Activated naive CD4-positive, alpha-beta T cell (primary cell): ENCODE measurements at places on chromosomes 5 and 9.

- no peak for DNase-seq
Observed at GRCh38 chr5:135930029-135930948, 24.5 kb downstream of the LECT2 start.

DNA sequence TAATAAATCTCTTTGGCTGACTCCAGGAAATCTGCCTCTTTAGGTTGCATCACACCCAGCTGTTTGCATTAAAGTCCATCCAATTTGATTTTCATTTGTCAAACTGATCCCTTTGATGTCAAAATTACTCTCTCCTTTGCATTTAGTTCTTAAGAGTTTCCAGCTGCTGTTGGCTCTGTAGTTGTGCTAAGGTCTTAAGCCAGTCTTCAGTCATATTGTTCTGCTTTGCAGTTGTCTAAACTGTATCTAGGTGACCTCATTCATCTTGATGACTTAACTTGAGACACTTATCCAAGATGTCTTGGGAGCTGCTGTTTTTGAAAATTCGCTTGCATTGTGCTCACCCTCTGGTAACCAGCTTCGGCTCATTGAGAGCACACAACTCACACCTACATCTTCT is 386.9 kb upstream of the TLE4 start:
- DNase-seq = no peak

DNA sequence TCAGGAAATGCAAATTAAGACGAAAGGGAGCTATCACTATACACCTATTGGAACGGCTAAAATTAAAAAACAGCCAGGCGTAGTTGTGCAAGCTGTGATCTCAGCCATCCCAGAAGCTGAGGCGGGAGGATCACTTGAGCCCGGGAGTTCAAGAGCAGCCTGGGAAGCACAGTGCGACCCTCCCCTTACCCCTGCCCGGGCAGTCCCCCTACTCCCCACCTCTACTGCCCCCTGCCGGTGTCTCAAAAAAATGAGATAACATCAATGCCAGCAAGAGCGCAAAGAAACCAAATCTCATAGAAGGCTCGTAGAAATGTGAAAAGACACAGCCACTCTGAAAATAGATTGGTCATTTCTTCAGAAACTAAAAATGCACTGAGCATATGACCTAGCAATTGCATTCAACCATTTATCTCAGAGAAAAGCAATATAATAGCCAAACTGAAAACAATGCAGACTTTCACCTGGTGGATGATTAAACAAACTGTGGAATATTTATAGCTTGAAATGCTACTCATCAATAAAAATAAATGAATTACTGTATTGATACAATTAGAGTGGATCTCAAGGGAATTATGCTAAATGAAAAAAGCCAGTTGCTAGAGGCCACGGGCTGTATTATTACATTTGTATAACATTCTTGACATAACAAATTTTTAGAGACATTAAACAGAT is 20.6 kb downstream of the OR2V2 start:
- DNase-seq = no peak

- no peak for DNase-seq
Observed at GRCh38 chr5:58149746-58150145, 310.1 kb downstream of the PLK2 start.

- no peak for DNase-seq
Observed at GRCh38 chr9:116237456-116237855, 83.9 kb downstream of the PAPPA start.

DNA sequence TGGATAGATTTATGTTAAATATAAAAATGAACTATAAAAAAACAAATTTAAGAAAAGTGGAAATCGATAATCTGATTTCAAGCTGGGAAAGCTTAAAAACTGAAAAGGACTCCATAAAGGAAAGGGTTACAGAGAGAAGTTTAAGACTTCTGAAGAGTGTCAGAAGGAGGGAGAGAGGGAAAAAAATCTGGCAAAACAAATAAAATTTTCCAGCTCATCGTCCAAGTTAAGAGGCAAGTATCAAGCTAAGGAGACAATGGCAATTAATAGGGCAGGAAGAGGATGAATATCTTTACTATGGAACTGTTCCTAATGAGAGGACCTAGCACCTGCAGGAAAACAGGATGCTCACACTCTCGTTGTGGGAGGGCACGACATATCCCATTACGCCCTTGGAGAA is 20.5 kb upstream of the HEXB start:
- DNase-seq = no peak

- DNase-seq = no peak
Observed at GRCh38 chr5:31759925-31760324, 121.0 kb downstream of the PDZD2 start.

DNA sequence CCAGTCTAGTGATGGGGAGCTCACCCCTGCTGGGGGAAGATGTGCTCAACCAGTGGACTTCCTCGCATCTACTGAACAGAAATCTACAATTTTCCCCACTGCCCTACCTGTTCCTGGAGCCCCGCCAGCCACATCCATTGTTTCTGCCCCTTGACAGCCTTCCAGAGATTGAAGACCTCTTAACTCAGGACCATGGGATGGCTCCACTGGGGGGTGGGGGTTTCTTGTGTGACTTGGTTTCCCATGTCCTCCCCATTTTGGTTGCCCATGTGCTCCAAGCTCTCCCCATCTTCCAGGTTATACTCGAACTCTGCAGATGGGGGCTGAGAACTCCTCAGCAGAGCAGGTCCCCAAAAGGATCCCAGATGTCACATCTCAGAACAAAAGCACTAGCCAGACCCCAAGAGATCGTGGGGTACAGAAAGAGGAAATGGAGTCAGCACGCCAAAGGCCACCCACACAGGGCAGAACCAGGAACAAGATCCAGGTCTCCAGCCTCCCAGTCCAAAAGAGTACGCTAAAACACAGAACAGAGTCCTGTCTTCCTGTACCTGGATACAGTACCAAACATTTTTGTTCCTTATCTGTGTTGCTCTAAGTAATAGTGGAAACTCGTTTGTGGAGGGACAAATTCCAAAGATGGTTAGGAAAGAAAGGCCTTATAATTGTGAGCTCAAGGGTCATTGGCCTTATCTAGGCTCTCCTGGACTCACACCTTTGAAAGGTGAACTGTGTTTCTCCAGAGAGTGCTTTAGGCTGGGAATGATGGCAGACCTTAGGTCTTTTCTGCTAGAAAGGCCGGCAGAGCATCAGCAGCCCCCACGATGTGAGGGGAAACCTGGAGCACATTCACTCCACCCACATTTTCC is 15.8 kb downstream of the CORO2A start:
- no peak for DNase-seq

DNA sequence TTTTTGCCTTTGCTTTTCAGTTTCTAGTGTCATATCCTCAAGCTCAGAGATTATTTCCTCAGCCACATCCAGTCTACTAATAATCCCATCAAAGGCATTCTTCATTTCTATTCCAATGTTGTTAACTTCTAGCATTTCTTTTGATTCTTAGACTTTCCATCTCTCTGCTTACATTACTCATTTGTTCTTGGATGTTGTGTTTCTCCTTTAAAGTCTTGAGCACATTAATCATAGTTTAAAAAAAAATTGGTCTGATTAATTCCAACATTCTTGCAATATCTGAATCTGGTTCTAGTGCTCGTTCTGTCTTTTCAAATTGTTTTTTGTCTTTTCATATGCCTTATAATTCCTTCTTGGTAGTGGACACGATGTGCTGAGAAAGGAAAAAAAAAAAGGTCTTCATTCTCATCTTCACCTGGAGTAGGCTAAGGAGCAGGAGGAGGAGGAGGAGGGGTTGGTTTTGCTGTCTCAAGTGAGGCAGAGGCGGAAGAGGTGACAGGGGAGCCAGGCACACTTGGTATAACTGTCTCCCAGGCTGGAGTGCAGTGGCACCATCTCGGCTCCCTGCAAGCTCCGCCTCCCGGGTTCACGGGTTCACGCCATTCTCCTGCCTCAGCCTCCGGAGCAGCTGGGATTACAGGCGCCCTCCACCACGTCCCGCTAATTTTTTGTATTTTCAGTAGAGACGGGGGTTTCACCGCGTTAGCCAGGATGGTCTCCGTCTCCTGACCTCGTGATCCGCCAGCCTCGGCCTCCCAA is 16.3 kb downstream of the PRXL2C start:
- no peak for DNase-seq

DNA sequence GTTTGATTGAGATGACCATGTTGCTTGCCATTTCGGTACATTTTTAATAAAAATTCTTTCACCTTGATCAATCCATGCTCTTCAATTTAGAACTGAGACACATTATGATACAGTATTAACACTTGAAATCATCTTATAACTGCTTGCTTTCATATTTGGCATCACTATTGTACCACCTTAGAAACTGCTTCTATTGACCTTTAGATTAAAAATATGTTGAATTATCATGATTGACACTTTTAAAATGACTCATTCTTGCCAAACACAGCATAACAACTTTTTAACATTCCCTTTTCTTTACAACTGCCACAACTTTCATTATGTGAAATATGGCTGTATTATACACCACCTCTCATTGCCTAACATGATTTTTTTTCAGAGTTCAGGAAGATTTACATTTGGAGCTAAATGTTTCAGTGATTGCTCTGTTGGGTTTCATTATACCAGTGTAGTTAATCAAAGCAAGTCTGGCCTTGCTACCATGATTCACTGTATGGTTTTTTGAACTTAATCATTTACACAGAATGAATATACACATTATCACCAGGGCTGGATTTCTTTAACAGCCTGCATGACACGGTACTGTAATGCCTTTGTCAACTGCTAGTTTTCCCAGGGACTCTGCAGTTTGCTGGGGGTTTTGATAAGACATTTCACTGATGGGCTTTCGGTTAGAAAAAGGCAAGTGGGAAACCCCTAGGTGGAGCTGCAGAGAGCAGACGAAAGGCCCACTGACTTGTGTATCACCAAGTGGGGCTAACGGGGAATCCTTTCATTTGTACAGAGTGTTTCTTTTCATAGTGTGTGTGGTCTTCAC is 93.6 kb upstream of the TLE4 start:
- DNase-seq = no peak

- DNase-seq = no peak
Observed at GRCh38 chr5:62718324-62718723, 139.7 kb downstream of the LRRC70 start.

GRCh38 chr9:132879457-132880323 is 992 bp downstream of the SPACA9 start:
- no peak for DNase-seq

DNA sequence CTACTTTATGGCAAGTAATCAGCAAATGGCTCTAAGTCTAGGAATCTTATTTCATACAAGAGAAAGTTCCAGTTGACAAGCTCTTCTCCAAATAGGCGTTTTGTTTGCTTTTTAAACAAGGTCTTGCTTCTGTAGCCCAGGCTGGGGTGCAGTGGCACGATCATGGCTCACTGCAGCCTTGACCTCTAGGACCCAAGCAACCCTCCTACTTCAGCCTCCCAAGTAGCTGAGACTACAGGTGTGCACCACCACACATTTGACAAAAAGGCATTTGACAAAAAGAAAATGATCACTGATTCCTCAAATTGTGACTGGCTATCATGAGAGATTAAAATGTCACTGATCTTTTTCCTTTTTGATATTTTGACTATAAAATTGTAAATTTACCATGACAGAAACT is 31.8 kb downstream of the NR6A1 start:
- no peak for DNase-seq

- DNase-seq = no peak
Observed at GRCh38 chr5:173323106-173323798, 5.0 kb downstream of the STC2 start.

- no peak for DNase-seq
Observed at GRCh38 chr5:126884269-126884819, 107.4 kb downstream of the LMNB1 start.

- no peak for DNase-seq
Observed at GRCh38 chr9:137295849-137296669, 6.0 kb downstream of the NRARP start.

GRCh38 chr5:31075981-31076380 is 117.5 kb upstream of the CDH6 start:
- no peak for DNase-seq

DNA sequence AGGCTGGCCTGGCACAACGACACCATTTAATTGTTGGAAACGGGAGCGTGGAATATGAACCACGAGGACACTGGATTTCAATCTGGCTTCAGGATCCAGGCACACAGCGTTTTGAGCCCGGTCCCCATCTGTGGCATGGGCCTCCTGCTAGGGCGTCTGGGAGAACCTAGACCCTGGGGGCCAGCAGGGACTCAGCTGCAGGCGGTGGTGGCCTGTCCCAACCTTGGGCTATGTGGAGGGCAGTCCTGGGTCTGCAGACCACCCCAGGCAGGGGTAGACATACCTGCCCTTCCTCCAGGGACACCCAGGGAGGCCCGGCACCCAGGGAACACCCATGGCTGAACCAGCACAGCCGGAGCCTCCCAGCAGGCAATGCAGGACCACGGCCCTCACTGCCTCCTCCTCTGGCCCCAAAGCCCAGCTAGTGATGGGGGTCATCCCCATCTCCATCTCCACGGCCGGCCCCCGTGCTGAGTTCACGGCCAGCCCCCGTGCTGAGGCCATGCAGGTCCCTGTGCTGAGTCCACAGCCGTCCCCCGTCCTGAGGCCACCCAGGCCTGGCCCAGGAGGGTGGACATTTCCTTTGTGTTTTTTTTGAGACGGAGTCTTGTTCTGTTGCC is 18.5 kb upstream of the UBAC1 start:
- DNase-seq = no peak

GRCh38 chr5:20105915-20106314 is 117.9 kb upstream of the CDH18 start:
- DNase-seq = no peak

DNA sequence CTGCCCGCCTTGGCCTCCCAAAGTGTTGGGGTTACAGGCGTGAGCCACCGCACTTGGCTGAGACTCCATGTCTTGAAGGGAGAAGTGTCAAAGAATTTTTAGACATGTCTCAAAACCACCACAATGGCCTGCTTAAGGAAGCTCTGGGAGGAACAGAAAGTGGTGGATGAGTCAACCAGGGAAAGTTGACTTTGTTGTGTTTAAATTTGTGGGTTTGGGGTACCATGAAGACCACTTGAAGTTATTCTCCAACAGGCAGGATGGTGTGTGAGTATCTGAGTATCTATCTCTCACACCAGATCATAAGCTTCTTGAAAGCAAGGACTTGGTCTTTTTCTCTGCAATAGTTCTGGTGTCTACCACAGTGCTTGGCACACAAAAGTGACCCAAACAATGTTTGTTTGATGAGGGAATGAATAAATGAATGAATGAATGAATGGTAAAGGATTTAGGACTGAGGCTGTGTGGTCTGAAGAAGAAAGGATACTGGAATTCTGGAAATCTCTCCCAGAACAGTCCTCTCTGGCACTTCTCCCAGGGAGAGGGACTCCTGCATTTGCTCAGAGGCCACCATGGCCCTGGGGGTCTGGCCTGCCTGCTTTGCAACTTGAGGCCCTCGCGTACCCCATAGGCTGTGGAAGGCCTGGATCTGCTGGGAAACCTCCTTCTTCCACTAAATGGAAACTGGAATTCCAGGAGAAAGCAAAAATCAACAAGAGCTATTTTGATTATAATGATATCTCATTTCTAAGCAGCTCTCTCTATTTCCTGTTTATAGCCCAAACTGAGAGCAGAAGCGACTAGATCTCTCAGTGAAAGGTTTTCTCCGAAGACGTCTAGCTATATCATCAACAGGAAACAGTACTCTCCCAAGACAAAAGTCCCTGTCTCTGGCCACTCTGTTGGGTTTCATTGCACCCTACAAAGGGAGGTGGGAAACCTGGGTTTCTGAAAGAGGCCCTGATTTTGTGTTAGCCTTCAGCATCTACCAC is 187.9 kb downstream of the PALM2AKAP2 start:
- no peak for DNase-seq

- DNase-seq = no peak
Observed at GRCh38 chr9:132516911-132517310, 65.5 kb upstream of the BARHL1 start.
